T-cell (primary cell): ENCODE measurements at places on chromosomes 3 and 15.

DNA sequence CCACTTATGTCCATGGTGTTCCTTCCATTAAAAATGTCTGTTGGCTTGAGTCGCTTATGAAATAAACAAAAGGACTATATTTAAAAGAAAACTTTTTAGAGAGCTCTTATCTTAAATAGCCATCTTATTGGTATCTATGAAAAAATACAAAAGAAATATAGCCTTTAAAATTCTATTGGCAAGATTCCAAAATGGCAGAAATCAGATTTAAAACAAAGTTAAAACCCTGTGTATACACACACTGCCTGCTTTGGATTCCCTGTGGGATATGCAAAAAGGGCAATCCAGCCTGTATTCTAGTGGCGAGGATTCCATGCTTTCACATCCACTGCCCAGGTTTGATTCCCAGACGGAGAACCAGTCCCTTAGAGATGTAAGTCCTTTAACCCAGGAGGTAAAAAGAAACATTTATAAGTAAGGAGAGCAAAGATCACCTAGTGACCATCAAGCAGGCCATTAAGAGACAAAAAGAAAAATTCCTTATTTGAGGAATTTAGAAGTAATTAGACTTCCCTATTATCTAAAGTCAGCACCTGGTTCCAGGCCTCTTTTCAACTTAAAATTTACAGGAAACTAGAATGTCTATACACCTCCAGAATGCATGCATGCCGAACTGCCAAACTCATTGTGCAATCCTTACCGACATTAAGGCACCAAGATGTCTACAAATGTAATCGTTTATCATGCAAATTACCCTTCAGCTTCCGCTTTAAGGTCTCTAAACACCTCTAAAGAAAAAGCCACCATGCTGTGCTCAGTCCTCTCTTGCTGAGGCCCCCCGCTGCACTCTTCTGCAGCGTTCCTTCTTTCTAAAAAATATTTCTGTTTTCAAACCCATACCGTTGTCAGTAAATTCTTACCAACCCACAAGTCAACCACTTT is 69.6 kb upstream of the STRIT1 start:
- DNase-seq = no peak

GRCh38 chr3:4734454-4734853 is 241.3 kb downstream of the ITPR1 start:
- no peak for DNase-seq

- no peak for DNase-seq
Measured at GRCh38 chr15:89899295-89899945, 5.6 kb upstream of the AP3S2 start.

DNA sequence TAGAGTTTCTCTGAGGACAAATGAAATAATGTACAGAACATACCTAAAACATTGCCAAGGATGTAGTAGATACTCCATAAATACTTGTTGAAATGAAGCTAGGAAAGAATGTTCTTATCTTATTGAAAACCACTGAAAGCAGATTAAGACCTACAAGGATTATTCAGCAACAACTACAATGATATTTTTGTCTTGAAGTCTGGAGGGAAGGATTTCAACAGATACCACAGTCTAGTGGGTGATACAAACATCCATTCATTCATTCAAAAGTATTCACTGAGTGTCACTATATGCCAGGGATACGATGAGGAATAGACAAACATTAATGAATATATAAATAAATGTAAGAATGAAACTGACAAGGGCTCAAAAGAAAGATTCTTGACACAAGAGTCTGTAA is 74.7 kb upstream of the THBS1 start:
- DNase-seq = no peak

DNA sequence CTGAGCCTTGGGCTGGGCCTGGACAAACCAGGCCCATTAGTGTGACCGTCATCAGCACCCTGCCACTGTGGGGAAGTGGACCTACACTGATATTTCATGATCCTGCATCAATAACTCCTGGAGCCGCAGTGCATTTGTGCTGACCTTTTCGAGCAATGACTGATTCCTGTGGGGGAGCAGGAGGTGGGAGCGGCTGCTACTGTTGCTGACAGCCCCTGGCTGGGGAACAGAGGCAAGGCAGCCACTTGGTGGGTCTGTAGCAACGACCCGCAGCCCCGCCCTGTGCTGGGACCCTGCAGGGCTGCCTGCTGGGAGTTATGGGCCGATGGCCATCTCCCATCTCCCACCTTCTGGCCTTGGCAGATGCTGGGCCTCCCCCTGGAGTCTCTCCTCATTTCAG is 42.1 kb downstream of the CCDC33 start:
- DNase-seq = no peak

- no peak for DNase-seq
Measured at GRCh38 chr3:157572559-157573270, 69.5 kb upstream of the VEPH1 start.

GRCh38 chr3:151896246-151897012 is 23.0 kb downstream of the SUCNR1 start:
- DNase-seq = no peak

GRCh38 chr3:133821767-133822638 is 16.4 kb downstream of the SRPRB start:
- DNase-seq = no peak

GRCh38 chr15:72202801-72203506 is 5.4 kb upstream of the GRAMD2A start:
- DNase-seq = no peak

DNA sequence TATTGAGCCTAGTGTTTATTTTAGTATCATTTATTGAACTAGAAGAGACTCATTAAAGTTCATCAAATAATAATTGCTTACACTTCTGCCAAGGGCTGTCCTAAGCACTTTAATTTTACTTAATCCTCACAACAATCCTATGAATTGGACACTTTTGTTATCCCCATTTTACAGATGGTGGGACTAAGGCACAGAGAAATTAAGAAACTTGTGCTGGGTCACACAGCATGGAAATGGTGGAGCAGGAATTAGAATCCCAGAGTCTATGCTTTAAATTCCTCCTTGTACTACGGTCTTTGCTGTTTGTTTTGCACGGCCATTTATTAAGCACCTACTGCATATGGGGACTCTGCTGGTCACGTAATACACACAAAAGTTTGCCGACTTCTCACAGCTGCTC is 7.9 kb downstream of the ATP2B2 start:
- no peak for DNase-seq

DNA sequence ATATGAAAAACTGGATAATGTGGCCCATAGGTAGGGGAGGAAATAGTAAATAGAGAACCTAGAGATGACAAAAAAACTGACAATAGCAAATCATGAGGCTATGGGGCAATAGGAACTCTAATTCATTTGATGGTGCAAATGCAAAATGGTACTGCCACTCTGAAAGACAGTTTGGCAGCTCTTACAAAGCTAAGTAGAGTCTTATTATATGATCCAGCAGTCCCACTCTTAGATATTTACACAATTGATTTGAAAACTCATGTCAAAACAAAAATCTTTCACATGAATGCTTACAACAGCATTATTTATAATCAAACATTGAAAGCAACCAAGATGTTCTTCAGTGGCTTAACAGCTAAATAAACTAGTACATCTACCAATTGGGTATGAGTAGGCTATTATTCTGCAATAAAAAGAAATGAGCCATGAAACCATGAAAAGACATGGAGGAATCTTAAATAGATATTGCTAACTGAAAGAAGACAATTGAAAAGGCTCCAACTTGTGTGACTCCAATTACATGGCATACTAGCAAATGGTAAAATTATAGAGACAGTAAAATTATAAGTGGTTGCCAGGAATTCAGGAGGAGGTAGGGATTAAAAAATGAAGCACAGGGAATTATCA is 321.8 kb upstream of the STAC start:
- DNase-seq = no peak

GRCh38 chr3:169285057-169286033 is 378.2 kb downstream of the MECOM start:
- no peak for DNase-seq

DNA sequence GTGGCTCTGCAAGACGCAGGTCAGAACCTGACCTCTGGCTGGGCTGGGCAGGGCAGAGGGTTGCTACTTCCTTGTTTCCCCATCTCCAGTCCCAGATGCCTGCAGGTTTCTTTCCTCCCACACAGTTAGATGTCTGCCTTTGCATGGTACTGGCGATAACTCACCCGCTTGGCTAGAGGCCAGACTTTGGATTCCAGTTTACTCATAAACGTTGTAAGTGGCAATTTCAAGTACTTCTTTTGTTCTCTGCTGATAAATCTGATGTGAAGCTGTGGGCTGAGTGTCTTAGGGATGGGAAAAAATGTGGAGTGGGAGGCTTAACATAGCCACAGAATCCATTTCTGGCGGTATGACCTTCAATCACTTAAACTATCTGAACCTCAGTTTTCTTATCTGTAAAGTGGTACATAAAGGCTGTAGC is 194.2 kb downstream of the EBLN2 start:
- no peak for DNase-seq

GRCh38 chr3:150371741-150372254 is 36.3 kb upstream of the TSC22D2 start:
- no peak for DNase-seq

- DNase-seq = no peak
Measured at GRCh38 chr3:42651248-42652091, 2.0 kb upstream of the ZBTB47 start.

DNA sequence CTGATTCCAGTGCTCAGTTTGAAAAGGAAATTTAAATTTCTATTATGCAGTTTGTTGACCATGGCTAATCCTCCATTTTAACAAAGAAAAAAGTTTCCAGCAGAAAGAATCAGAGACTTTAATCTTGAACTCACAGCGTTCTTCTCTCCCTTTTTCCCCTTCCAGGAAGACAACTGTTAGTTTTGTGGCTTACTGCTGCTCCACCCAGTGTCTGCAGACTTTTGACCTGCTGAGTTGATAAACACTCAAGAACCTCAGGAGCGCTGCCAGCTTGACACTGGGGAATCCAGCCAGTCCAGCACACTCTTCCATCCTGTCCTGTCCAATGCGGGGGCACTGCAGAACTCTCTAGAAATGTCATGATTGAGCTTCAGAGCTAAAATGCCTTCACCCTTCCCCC is 134.6 kb downstream of the LRRC28 start:
- no peak for DNase-seq

GRCh38 chr3:63557912-63558311 is 94.6 kb upstream of the SNTN start:
- no peak for DNase-seq

DNA sequence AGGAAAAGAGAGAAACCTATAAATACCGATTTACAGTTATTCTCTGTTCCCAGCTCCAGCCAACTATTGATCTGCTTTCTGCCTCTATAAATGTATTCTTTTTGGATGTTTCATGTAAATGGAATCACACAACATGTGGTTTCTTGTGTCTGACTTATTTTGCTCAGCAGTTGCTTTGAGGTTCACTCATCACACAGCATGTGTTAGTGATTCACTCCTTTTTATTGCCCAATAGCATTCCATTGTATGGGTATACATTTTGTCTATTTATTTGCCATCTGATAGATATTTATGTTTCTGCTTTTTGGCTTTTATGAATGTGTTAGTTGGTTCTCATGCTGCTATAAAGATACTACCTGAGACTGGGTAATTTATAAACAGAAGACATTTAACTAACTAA is 23.6 kb downstream of the CCR1 start:
- DNase-seq = no peak

DNA sequence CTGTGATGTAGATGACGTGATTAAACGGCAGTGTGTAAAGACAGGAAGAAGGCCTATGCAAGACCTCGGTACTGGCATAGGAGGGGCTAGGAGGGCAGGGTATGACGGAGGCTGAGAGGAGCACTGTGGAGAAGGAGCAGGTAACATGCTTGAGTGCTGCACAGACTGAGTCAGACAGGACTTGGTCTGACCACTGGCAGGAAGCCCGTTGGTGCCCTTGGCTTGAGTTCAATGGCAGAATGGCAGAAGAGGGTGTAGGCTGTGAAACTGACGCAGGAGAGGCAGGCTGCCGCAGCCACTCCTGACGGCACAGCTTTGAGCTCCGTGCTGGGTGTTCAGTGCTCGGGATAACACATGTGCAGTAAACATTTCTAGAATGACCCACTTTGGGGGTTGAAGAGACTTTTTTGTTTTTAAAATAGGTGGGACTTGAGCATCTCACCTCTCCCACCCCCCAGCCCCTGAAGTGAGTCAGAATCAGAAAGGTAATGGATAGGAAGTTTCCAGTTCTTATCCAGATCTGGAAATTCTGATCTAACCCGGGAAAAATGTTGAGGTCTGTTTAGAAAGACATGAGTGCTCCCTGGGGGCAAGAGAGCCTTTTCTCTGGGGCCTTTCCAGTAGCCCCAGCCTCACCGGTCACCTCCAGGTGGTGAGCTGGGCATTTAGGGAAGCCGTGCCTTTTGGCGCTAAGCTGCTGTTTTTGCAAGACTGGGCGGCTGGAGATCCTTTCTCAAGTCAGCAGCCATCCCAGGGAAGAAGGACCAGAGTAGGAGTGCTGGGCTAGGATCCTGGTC is 126.4 kb downstream of the RPLP1 start:
- peak; percentile 8 for DNase-seq

DNA sequence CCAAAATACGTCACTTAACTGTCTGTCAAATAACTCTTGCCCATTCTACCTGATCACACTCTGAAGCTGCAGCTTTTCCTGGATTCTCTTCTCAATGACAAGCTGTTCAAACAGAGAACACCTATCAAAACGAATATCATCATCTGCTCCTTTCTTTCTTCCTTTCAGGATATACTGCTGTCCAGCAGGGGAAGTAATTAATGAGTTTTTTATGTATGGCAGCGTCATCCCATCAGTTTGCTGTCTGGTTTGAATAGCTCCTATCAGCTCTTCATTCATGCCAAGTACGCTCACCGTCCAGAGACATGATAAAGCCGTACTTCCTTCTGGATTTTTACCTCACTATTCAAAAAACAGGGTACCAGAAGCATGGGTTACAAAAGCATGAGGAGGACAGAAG is at the start of gene CHRM5:
TSS of gene CHRM5 (plus strand) at position 274 of the 400 bp plus-strand sequence. CDS start 94,221 bp downstream, outside the sequence.
- DNase-seq = no peak

DNA sequence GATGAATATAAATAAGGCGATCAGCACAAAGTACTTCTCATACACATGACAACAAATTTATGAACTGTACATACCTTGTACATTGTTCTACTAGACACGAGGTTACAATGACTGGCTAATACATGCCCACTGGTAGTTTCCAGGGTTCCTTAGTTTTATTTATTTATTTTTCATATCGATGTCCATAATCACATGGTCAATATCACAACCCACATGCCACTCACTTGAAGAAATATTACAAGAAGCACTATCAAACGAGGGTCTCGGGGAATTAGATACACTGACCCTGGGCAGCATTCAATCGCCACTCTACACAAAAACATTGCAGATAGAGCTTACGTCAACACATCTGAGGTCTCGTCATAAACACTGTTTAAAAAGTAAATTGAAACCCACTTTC is 21.2 kb upstream of the WNT5A start:
- no peak for DNase-seq

DNA sequence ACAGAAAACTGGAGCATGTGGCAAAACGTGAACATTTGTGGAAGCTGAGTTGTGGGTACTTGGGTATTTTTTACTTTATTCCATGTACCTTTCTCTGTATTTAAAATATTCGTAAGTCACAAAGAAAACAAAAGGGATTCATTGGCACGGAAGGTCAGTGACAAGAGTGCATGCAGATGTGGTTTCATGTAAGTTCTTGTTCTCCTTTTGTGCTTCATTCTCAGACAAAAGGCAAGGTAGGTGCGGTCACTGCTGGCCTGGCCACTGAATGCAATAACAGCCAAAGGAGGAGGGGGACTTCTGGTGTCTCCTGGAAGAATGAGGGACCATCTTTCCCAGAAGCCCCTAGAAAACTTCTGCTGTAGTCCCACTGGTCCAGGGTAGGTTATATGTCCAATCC is 200.0 kb upstream of the TOPAZ1 start:
- DNase-seq = no peak
